ENCODE measurements at places on chromosomes 7 and 10.

DNA sequence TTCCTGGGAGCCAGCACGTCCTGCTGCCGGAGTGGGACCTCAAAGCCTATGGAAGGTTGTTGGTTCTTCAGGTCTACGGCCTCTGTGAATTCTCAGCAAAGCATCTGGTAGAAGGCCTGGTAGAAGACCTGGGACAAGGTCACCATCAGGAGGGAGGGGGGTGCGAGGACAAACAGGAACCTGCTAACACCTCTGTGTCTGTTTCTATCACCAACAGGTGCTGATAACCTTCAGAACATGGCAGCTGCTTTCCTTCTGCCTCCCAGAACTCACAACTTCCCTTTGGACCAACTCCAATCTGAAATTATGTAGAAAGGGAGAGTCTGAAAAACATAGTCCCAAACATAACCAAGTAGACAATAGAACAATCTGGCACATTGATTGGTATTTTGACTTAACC, 8.3 kb upstream of the MET start:
- no peak for DNase-seq

DNA sequence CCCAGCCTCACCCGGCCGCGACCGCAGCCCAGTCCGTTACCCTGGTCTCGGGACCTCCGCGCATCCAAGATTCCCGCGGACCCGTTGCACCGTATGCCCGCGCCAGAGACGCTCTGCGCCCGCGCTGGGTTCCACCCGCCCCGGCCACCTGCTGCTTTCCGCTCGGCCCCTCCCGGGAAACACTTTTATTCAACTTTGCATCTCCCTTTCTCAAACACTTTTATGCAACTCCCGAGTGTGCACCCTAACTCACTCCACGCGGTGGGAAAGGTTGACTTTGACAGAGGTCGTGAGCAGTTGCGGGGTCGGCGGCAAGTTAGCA, at the start of gene ODAD2:
TSS of gene ODAD2 (minus strand) at position 126 of the 322 bp plus-strand sequence. CDS start 3,937 bp downstream, outside the sequence.
- peak; percentile 23 for DNase-seq

- no peak for DNase-seq
Observed at GRCh38 chr10:48729941-48730457, 45.3 kb downstream of the WDFY4 start.

- DNase-seq = no peak
Observed at GRCh38 chr7:141575654-141576448, 24.6 kb downstream of the AGK start.

- no peak for DNase-seq
Observed at GRCh38 chr7:106865130-106866041, at the start of gene PIK3CG. Gene PIK3CG, plus strand, starts transcription at chr7:106865282. Its CDS starts 2,280 bp downstream, at chr7:106867562.

GRCh38 chr10:44389556-44389955, 4.7 kb upstream of the CXCL12 start:
- no peak for DNase-seq

DNA sequence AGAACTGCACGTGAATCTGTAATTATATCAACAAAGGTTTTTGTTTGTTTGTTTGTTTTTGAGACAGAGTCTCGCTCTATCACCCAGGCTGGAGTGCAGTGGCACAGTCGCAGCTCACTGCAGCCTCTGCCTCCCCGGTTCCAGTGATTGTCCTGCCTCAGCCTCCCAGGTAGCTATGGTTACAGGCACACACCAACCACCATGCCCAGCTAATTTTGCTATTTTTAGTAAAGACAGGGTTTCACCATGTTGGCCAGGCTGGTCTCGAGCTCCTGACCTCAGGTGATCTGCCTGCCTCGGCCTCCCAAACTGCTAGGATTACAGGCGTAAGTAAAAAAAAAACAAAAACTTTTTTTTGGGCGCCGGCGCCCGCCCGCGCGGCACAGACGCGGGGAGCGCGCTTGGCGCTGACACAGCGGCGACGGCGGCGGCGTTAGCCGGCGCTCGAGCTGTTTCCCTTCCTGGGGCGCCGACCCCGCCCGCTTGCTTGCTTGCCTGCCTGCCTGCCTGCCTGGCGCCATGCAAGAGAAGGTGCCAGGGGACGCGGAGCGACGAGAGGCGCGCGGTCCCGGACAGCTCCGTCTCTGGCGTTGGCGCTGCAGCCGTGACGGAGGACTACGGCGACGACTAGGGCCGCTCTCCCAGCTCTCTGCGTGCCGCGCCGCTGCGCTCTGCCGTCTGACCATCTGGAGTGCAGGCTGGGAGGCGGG, 171.4 kb upstream of the NUPR2 start:
- no peak for DNase-seq

DNA sequence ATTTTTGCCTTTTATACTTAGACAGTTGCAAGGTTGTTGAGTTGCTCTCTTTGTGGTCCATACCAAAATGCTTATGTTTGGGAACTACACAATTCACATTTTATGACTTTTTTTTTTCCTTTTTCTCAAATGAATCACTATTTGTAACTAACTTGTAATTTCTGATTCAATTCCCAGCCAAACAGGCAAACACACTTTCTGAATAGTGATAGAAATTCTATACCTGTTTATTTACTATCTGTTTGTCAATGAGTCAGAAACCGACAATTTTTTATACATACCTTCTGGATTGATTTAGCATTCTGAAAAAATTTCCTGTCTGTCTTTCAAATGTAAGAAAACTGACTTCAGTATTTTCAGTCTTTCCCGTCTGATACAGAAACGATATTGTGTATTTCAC, 69.1 kb downstream of the MBL2 start:
- DNase-seq = no peak

DNA sequence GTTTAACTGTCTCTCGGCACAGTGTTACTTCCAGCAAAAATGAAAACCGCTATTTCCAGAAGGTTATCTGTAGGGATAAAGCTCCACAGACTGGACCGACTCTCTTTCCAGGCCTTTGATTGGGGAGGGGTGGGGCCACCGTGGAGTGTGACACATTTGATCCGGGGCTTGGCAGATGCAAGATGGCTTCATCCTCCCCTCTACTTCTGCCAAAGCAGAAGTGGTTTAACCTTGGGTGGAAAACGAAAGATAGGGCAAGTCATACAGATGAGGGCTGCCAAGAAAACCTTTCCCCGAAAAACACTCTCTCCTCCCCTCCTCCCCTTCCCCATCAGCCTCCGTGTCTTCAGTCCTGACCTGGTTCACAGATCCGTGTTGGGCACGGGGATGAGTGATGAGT, 139.7 kb upstream of the SH2B2 start:
- DNase-seq = no peak

- DNase-seq = no peak
Observed at GRCh38 chr10:42988517-42989395, 88.1 kb upstream of the RET start.

GRCh38 chr10:117367718-117368117, 7.5 kb downstream of the PDZD8 start:
- DNase-seq = no peak

- no peak for DNase-seq
Observed at GRCh38 chr10:112434988-112435619, 11.6 kb downstream of the ZDHHC6 start.

- DNase-seq = no peak
Observed at GRCh38 chr10:78571891-78572290, 496.9 kb upstream of the ZMIZ1 start.

DNA sequence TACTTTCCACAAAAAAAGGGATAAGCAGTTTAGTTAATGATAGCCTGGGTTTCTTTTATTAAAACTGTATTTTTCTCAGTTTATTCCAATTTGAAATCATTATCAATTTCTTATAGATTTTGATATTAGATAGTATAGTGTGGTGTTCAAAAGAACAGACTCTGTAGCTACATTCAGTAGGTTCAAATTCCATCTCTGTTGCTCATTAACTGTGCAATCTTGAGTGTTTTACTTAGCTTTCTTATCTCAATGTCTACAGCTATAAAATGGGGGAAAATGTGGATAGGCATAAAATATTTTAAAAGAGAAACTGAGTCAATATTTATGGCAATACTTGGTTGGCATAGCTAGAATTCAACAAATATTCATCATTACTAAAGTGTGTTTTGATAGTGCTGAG, 86.9 kb upstream of the SEMA3A start:
- no peak for DNase-seq

DNA sequence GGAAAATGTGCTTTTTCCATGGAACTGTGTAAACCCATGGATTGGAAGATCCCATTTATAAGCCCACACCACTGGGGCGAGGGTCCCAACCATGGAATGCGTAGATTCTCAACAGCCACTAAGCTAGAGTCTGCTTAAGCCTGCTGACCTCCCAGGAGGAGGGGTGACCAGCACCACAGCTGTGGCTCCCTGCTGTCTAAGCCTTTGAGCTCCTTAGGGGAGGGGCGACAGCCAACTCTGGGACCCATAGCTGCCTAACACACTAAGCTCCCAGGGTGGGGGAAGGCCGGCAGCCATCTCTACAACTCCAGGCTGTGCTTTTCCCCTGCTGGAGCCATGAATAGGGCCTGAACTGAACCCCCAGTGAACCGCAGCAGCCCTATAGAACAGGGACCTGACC, 249.8 kb upstream of the HPS1 start:
- DNase-seq = no peak

DNA sequence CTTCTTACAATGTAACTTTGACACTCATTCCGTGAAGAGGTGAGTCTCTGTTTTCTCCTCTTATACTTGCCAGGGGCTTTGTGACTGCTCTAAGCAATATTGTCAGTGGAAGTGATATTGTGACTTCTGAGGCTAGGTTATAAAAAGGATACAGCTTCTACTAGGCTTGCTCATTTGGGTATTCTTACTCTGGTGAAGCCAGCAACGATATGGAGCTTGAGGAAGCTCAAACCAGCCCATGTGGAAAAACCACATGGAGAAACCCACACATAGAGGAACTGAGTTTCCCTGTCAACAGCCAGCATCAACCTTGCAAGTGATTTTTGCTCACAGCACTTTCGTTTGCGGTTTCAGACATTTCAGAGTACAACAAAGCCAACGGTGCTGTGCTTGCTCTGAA, 149.6 kb upstream of the SEMA3E start:
- no peak for DNase-seq

GRCh38 chr7:100886142-100886935, 3.2 kb downstream of the UFSP1 start:
- DNase-seq = no peak

GRCh38 chr10:99233689-99234037, 2.0 kb downstream of the HPSE2 start:
- DNase-seq = no peak

DNA sequence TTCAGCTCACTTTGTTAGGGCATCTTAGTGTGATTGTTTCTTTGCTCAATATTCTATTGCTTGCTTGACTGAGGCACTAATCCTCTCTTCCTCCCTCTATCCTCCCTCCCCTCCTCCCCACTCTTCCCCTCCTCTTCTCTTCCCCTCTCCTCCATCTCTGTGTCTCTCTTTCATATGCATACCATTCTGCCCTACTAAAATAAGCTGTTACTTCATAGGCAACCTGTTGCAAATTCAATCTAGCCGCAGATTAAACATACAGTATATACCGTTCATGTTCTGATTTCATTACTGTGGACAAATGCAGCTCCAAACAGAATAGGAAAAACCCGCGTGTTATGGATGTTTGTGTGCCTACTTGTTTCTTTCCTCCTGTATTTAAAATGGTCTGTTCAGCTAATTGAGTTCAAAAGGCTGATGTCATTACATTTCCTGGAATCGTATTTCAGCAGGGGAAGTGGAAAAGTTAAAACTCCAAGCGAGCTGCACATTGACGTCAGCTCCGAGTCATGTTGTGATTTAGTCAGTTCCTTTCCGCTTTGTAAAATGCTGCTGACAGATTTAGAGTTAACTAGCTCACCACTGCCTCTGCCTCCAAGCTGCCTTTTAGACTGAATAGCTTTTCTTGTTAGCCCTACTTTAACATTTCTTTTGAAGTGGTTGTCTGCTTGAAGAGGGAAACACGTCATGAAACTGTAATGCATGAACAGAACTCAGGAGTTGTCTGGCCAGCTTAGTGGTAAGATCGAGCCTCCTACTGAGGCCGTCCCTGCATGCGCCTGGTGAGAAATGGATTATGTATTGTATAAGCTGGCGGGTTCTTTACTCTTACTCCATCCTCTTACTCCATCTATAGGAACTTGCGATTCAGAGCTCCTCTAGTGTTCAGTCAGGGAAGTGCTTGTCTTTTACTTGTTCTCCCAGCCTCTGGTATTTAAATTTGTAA, 69.0 kb downstream of the CREM start:
- peak; percentile 97 for DNase-seq

- DNase-seq = no peak
Observed at GRCh38 chr7:98836811-98837629, 32.8 kb downstream of the TMEM130 start.

GRCh38 chr10:81192221-81192788, 654.6 kb downstream of the SH2D4B start:
- DNase-seq = no peak

GRCh38 chr10:4850397-4850796, 24.4 kb downstream of the AKR1E2 start:
- DNase-seq = no peak

- DNase-seq = no peak
Observed at GRCh38 chr7:24668927-24669635, 88.2 kb downstream of the GSDME start.

GRCh38 chr10:81008726-81009125, 471.0 kb downstream of the SH2D4B start:
- no peak for DNase-seq

GRCh38 chr10:120987359-120987758, 136.2 kb downstream of the WDR11 start:
- no peak for DNase-seq

GRCh38 chr7:90412458-90413184, 9.4 kb downstream of the CLDN12 start:
- no peak for DNase-seq

GRCh38 chr10:30997536-30998235, 34.0 kb downstream of the ZNF438 start:
- DNase-seq = no peak

DNA sequence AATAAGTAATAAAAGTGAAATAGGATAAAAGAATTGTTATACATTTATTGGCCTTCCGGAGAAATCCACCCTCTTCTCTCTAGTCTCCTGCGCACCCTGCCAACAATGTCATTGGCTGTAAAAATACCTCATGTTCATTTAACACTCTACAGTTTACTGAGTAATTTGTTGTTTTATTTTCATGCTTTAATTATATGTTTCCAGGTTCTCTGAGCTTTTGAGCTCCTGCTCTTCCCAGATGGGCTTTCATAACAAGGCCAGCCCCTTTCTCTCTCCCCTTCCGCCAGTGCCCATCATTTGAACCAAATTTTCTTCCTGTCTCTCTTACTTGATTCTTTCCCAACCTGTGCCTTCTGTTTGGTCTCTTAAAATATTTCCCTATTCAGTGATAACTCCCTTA, 144.6 kb upstream of the PRSS1 start:
- DNase-seq = no peak

- DNase-seq = no peak
Observed at GRCh38 chr7:33965183-33965744, 59.9 kb downstream of the BMPER start.

DNA sequence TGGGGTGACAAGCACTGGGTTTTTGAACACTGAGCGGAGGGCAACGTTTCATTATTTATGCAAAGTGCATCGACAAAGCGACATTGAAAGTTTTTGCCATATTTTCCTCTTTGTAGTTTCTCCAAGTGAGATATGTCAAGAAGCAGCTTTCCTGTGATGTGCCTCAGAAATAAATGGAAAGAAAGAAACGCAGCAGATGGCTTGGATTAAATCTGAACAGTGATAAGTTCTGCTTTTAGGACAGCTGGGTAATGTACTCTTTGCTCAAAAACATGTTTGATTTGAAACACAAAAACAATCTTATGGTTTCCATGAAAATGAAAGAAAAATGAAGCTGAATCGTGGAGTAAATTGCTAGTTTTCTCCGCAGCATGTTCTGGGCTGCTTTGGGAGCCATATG, 166.3 kb downstream of the PTPRN2 start:
- DNase-seq = no peak

- no peak for DNase-seq
Observed at GRCh38 chr7:116592445-116592844, 67.6 kb downstream of the CAV1 start.
